Vagina (tissue), 2 donors: ENCODE measurements at places on chromosomes 7 and 10.

DNA sequence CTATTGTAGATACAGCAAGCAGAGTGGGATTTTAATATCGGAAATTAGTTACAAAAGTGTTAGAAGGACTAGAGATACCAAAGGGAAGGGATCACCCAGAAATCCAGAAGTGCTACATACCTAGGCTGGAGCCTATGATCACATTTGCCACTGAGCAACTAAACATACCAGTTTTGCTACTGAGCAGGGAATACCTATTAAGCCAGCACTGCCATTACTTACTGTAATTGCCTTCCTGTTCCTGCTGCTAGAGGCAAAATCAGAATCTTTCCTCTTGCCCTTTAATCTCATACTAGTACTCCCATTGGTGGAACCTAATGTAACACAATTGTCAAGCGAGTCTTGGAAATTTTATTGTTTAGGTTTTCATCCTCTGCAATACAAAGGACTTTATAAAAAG lies 121.7 kb downstream of the ATRNL1 start:
- no peak for DNase-seq

DNA sequence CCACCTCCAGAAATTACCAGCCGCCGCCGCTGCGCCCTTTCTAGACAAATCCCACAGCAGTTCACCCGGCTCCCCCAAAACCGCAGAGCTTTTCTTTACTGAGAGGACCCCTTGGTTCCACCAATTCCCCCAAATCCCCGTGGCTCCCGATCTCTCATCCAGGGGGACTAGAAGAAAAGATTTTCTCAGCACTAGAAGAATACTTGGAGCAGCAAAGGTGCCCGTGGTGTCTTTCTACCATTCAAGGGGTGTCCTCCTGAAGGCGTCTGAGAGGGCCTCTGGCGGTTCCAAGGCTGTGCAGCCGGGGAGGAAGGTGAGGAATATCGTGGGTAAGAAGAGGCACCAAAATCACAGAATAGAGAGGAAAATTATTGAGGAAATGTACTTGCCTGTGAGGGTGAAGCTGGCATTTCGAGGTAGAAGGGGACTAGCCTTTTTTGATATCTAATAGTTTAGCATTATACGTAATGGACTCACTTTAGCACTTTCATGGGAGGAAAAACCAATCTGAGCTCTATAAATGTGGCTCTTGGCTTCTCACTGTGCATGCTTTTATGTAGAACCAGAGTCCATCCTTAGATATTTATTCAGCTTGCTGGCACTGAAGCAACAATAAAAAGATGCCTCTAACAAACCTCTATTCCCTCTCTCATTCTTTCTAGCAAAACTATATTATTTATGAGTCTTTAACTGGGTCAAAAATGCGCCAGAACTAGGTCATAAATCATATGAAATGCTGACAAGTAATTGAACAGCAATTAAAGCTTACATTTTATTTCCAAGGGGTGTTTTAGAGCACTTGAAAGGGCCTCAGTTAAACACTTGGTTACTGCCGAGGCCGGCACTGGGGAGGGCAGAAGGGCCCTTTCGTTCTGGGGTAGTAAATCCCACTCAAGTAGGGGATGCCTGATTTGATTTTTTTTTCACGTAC lies 13.8 kb upstream of the HOXA2 start:
- peak; percentile 77 for DNase-seq

DNA sequence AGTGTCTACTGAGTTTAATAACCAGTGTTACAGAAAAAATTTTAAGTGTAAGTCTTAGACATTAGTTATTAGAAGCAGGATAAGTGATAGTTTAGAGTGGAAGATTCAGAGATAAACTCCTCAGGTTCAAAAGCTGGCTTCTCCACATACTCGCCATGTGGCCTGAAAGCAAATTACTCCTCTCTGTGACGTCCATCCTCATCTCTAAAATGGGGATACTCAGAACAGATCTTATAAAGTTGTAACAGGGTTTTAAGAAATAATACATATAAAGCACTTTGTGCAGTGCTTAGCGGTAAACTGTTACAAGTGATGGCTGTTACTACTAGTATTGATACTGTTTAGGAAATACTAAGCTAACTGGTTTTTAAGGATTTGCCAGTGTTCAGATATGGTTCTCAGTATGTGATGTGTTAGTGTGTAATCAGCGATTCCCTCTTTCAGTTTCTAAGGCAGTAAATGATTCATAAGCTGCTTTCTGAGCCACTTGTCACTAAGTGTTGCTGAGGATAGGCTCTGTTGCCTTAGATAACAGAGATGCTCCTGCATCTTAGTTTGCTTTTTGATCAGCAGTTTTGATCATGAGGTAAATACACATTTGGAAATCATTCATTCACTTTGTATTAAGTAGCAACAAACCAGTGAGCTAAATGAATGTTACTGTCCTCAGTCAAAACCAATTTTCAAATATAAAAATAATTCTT lies 58.7 kb downstream of the CYP51A1 start:
- DNase-seq, result no peak

DNA sequence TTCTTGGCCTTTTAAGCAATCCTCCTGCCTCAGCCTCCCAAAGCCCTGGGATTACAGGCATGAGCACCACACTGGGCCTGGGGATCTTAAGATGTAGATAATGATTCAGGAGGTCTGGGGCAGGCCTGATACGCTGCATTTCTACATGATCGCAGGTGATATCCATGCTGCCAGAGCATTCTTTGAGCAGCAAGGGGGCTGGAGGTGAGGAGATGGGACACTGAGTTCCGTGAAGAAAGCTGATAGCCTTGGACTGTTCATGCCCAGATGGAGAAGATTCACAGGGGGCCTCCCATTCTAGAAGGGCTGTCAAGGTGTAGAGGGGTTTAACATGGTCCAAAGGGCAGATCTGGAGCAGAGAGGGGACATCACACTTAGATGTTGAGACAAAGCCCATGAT lies 480.3 kb downstream of the RPS24 start:
- peak; percentile 81 for DNase-seq

DNA sequence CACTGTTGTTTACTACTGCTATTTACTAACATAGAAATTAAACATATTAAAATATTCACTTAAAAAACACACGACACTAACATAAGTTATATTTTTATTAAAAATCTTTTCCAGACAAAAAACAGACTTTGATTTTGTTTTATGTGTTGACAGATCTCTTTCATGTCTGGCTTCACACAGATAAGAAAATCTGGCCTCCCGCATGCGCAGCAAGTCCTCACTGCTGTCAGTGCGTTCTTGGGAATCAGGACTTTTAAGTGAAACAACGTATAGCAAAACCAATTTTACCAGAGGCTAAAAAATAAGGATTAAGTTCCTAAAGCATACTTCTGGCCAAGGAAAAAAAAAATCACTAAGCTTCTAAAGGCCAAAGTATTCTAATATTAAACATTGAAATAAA lies 1.2 kb upstream of the IDI1 start:
- DNase-seq, result no peak
